ENCODE measurements at places on chromosomes 5 and 9. TPM values are rescaled to one million over a fixed set of nuclear protein-coding genes. Genes with fewer than 3 reads are reported as not detected.
A peak's percentile ranks its signal among the peaks of the same experiment; 100 is the strongest.

Gene NR2F1
- 16.8 TPM for total RNA-seq

Gene MACROH2A1
- total RNA-seq: 183 TPM

Gene MLANA
- total RNA-seq: not detected

Gene ACO1
- 81.1 TPM for total RNA-seq

Gene SPACA9
- 4.1 TPM for total RNA-seq

Gene FOXD4
- total RNA-seq: 0.52 TPM

Gene IQGAP2
- 0.17 TPM for total RNA-seq

DNA sequence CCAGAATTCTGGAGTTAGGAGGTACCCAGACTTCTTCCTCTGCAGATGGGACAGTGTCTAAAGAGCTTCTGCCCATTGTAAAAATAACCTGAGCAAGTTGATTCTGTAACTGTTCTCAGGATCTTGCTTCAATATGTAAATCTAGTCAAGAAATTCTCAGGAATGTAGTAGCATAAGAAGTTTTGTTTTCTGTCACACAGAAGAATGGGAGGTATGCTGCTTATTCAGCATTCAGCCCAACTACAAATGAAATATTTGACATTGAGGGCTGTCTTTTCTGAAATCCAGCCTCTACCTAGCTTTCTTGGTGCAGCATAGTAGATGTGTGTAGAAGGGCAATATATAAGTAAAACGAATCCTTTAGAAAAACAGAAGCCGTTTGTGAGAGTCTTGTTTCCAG lies 13.8 kb downstream of the MACIR start:
- DNase-seq: no peak

DNA sequence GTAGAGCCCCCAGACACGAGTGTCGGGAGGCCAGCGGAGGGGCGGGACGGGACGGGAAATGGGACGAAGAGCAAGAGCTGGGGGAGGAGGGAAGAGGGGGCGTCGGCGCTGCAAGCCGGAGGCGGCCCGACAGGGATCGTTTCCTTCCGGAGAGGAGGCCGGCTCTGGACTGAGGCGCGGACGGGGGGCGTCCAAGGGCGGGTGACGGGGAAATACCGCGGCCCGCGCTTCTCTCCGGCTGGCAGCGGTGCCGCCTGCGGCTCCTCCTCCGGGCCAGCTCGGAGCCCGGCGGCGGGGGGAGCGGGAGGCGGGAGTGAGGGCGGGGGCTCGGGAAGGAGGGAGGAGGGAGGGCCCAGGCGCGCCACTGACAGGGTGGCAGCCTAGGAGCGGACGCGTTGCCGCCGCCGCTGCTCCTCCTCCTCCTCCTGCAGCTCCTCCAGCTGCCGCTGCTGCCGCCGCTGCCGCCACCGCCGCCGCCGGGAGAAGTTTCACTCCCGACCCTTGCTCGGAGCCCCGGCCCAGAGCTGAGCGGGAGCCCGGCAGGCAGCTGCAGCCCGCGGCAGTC lies at the start of gene CHSY3:
TSS of gene CHSY3 (plus strand) at position 364 of the 565 bp plus-strand sequence.
- DNase-seq: peak; percentile 81

DNA sequence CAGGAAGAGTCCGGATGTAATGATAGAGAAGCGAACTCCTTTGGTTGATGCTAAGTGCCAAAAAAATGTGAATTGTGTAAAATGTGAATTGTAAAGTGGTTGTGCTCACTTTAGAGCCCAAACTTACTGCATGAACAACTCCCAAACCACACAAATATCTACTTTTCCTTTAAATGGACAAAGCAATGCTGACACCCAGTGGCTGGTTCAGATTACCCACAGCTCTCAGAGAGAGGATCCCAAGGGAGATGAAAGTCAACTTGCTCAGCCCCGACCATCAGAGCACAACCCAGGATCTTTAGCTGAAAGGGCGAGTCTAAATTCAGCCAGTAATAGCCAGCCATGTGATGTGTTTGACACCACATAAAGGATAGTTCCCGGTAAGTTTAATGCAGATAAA lies 133.7 kb downstream of the NMUR2 start:
- peak; percentile 25 for DNase-seq

DNA sequence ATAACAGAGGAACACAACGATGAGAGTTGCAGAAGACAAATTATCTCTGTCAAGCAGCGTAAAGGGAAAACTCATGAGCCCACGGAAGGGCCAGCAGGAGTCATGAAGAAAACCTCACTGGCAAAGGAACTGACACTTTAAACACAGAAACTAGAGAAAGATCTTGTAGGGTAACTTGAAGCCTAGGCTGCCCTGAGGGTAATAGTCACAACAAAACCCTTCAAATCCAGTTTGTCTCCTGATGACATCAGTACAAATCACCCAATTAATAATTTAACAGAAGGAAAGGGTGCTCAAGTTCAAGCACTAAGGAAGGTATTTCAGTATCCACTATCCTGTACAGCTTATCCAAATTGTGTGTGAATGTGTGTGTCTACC lies 549.1 kb downstream of the MTRR start:
- DNase-seq: no peak

DNA sequence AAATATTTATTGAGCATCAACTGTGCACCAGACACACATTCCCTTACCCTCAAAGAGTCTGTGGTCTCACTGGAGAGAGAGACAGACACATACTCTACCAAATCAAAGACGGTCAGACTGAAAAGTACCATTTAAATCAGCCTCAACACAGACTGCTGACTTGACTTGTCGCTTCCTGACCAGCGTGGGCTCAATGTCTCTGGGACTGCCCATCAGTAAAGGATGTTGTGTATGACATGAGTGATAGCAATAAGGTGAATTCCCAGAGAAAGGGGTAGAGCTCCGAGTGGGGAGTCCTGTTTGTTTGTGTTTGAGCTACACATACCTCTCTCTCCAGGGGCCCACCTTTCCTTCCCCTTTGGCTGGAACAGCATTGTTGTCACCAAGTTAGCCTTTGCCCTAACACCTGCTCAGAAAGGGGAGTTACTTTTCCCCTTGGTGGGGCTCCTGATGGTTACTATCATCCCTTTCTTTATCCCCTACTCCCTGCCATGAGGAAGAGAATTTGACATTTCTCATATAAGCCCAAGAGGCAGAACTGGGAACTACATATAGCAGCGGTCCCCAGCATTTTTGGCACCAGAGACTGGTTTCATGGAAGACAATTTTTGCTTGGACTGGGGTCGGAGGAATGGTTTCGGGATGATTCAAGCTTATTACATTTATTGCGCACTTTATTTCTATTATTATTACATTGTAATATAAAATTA lies 33.9 kb downstream of the NR4A3 start:
- no peak for DNase-seq

- no peak for DNase-seq
Observed at GRCh38 chr9:104971511-104971910, 43.6 kb upstream of the ABCA1 start.

DNA sequence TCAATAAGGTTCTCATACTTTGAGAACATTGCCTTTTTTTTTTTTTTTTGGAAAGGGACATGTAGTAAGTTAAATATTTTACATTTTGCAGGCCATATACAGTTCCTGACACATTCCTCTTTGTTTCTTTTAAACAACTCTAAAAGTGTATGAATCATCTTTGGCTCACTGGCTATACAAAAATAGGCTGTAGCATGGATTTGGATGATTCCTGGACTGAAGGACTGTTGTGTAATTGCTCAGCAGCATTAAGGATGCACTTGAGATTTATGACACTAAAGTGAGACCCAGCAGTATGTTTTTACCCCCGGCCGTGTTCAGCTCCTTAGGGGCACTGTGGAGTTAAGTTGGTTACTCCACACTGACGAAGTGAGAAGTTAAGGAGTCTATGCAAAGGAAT lies 41.3 kb downstream of the VPS13A start:
- peak; percentile 64 for DNase-seq

All from LHCN-M2 (cell line).